ENCODE measurements at places on chromosomes 6 and 20.
A peak's percentile ranks its signal among the peaks of the same experiment; 100 is the strongest.

DNA sequence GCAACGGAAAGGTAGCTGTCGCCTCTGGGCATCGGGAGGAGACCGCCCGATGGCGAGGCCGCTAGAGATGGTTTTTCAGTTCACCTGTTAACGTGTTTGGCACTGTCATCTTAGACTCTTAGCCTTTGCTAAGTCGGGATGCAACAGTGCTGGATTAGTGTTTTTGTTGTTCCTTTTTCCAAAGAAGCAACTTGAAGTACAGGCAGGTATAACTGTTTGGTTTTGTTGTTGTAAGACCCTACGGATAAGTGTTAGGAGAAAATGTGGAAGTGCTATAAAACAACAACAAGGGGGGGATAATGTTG lies 723 bp downstream of the MANEA start:
- no peak for DNase-seq

DNA sequence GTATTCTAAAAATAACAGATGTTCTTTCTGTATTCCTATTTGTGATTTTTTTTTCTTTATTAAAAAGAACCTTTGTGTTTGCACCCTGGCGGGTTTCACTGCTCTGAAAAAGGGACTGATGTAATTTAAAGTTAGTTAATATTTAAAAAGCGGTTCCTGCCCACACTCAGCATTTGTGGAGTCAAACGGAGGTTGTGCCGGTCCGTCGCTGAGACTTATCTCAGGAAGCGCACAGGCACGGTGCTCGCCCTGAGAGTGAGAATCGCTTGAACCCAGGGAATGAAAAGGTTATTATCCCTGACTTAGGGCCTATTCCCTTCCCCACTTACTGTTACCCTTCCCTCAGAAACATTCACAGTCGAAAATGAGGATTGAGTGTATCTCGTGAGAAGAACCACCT lies 366.7 kb downstream of the THBS2 start:
- no peak for DNase-seq

DNA sequence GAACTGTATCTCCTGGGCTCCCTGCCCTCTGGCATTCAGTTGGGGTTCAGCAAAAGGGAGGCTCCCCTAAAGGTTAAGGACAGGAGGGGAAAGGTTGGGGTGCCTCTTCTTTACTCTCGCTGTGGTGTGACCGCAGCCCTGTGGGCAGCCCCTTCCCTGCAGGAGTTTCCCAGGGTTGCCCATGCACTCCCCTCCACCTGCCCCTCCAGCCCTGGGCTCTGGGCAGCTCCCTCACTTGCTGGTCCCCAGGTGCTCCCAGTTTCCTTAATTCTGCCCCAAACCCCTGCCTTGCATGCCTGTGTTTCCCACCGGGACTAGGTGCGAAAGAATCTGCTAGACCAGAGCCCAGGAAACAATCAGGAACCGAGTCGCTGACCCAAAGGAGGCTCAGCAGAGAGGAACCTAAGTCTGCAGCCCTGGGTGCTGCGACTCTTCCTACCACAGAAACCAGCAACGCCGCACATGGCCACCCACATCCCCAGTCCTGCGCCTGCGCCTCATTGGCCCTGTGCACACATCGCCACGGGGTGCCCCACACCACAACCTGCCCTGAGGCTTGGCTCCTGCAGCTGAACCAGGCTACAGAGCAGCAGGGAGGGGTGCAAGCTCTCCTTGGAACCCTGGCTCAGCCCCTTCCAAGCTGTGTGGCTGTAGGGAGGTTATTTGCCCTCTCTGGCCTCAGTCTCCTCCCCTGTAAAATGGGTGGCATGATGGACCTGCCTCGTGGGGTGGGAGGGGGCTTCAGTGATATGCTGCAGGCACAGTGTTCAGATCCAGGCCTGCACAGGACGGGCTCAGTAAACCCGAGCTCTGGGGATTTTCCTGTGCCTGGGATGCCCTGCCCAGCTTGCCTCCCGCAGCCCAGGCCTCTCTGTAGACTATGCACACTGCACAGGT lies 487.6 kb downstream of the PREX1 start:
- DNase-seq, result peak; percentile 13

DNA sequence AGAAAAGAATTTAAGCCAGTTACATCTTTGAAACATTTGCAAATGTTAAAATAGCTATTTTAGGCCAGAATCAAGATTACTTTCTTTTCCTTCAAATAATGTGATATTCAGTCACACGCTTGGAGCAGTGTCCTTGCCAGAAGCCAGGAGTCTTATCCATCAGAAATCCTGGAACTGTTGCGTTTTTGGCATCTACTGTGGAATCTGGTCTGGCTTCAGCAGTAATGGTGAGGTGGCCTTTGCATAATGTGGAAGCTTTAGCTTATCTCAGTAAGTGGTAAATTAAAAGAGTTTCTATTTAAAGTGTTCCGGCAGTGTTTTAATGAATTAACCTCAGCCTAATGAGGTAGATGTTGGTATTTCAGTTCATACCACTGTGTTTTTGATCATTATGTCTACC lies 97.6 kb downstream of the FIG4 start:
- no peak for DNase-seq

DNA sequence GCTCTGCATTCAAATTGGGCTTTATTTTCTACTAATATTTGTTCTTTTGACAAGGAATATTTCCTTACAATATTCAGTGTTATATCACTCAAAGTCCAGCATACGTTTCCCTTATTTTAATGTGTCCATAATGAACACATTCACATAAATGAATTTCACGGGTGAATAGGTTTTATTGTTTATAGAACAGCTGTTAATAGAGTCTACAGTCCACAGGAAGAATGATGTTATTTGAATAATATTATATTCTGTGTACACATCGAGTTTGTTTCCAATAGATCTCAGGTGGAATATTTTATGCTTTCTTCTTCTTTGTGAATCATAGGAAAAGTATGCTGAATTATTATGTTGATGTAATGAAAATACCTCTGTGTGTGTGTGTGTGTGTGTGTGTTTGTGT lies 582.4 kb downstream of the CDH26 start:
- DNase-seq, result no peak

DNA sequence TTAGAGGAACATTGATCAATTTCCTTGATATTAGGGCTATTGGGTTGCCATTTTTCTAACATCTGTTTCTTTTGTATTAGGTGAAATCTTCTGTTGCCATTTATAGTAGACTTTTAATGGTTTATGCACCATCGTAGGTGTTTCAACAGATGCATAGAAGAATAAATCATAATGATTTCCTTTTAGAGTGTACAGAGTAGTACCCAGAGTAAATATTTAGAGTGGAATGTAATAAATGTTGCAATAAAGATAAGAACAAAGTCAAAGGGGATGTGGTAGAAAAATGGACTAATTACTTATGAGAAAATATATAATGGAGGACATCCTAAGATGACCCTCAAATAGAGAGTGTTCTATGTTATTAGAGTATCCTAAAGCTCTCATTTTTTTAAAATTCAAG lies 643.0 kb upstream of the CITED2 start:
- DNase-seq, result no peak
